Activated B cell treated with CpG ODN at 0.5 μM for 24 hours (primary cell): ENCODE measurements at places on chromosomes 2 and 18. TPM values are rescaled to one million over a fixed set of nuclear protein-coding genes. Genes with fewer than 3 reads are reported as not detected.

- no peak for DNase-seq
Measured at GRCh38 chr2:69975853-69976462, 14.5 kb upstream of the ASPRV1 start.

Gene RAX
- total RNA-seq = not detected in 2 replicates

GRCh38 chr2:143150287-143150686 is 21.1 kb downstream of the ARHGAP15 start:
- DNase-seq = no peak

DNA sequence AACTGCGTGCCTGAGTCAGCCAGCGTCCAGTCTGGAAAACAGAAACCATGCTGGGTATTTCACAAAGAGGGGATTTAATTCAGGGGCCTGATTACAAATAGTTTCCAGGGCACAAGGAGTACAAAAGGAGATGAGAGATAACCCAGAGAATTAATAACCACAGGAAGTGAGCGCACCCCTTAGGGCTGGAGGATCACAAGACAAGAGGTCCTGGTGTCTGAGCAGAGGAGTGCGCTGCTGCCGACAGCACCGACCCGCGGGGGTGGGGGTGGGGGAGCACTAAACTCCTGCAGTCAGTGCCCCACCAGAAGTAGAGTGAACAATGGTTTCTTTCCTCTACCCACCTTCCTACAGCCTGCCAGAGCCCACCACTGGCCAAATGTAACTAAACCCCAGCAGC is 20.8 kb upstream of the MAL start:
- no peak for DNase-seq

- DNase-seq = no peak
Measured at GRCh38 chr2:15913146-15913545, 27.2 kb upstream of the MYCN start.

Gene MFSD6
- total RNA-seq = 20.0 and 21.5 TPM in 2 replicates

- DNase-seq = no peak
Measured at GRCh38 chr18:14074187-14074586, 58.0 kb downstream of the ZNF519 start.

DNA sequence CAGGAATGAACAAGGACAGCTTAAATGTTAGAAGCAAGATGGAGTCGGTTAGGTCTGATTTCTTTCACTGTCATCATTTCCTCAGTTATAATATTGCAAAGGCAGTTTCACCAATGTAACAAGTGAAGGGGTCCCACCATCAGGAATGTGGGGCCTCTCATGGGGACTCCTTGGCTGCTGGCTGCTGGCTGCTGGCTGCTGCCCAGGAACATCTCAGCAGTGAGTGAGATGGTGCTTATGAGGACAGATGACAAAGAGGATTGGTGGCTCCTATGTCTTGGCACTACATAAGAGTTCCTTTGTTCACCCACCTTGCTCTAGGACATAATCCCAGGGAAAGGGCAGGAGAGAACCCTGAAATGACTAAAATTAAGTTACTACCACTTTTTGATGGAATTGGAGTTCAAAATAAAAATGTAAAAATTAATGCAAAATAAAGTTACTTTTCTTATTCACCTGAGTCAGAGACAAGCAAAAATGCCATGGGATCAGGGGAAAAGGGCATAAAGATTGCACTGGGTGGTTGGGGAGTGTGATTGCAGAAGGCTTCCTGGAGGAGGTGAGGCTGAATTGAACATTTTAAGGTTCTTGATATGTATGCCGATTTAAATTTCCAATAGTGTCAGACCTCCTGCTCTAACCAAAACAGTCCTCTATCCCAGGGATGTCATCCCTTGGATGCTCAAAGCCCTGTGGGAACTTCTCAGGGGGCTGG is 23.4 kb downstream of the TMEM177 start:
- DNase-seq = no peak

DNA sequence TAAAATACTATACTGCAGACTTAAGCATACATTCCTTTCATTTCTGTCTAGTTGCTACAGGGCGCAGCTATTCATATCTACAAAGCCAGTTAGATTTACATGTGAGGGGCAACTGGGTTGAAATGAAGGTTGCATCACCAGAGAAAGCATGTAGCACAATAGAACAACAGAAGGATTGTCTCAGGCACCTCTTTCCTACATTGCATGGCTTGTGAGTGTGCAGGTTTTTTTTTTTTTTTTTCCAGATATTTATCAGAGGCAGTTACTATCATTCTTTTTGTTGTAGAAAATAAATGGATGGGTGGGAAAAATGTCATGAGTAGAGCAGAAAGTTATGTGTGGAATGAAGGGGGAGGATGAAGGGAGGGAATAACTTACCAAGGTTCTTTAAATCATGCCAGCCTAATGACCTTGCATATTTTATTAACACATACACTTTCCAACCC is 86.8 kb downstream of the ERBB4 start:
- no peak for DNase-seq

GRCh38 chr2:178363252-178363651 is 87.7 kb downstream of the PRKRA start:
- no peak for DNase-seq

Gene TPO
- not detected in 2 replicates for total RNA-seq

DNA sequence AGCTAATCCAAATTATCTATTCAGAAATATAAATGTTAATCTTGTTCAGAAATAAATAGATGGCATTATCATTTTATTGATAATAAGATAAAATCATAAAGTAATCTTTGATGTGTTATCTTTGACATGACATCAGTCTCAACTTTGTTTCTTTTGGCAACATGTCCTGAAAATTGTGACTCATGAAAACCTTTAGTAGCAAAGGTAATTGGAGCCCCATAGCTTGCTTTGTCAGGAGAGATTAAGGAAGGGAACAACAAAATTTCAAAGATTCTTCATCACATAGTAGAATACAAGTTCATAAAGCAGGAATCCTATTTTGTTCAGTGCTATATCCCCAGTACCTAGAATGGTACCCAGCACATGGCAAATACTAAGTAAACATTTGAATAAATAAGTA is 165.4 kb downstream of the KCNE4 start:
- no peak for DNase-seq

Gene VWC2L
- not detected in 2 replicates for total RNA-seq

DNA sequence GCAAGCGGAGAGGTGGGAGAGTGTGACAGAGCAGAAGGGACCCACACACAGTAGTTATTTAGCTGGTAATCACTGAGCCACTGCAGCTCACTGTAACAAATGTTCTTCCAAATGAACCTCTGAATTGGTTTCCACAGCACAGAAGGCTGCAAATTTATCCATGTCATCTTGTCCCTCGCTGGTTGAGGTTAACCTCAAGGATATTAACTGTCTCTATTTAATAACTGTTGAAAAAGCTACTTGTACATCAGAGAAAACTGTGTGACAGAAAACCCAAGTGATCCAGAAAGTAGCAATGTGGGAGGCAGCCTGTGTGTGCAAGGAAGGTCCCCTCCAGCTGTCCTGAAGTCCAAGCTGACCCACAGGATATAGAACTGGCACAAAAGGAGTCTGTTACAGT is 153.6 kb downstream of the DSEL start:
- DNase-seq = no peak

DNA sequence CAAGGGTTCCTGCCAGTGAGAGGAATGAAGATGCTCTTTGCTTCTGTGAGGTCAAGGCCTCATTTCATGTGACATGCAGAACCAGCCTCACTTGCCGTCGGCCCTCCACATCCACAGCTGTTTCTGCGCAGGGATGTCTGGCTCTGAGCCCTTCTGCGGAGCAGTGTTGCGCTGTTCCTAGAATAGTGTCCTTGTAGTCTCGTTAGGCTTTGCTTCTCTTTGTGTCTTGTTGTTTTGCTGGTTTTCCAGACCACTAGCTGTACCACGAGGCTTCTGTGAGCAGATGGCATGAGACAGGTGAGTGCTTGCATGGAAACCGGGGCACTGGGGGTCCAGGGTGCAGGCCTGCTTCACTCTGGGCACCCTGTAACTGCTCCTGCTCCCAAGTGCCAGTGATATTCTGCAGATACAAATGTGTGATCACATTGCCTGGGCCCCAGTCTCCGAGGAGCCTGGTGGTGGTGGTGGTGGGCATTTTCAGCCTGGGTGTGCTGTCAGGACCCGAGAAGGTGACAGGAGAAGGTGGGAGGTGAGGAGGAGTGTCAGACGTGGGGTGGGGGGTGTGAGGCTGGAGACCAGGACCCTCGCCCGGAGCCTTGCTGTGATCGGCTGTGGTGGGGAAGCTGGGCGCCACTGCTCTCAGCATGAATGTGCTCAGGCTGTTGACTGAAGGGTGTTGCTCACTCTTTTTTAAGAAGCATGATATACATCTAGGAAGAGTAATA is 34.3 kb downstream of the LDLRAD4 start:
- no peak for DNase-seq

Gene PARD6G
- not detected in 2 replicates for total RNA-seq

Gene ANKRD62
- not detected in 2 replicates for total RNA-seq

Gene PPP1R1C
- not detected in 2 replicates for total RNA-seq
